ENCODE measurements at places on chromosomes 13 and 19.

DNA sequence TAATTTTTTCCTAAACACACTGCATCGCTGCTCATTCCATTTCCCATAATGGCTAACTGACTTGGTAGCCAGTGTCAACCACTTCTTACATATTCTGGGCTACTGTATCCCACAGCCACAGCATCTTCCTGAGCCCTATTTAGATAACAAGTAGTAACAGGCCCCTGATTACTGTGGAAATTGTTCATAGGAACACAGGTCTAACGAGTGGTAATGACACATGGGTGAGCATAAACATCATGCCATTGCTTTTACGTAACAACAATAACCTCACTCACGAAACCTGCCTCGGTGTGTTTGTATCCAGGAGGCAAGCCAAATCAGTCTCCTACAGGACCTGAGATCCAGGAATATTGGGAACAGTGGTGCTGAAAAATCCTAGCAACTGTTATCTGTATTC, 438.6 kb downstream of the KLF5 start:
- DNase-seq, result no peak

- DNase-seq, result no peak
Observed at GRCh38 chr13:51518827-51519226, 65.4 kb upstream of the WDFY2 start.

DNA sequence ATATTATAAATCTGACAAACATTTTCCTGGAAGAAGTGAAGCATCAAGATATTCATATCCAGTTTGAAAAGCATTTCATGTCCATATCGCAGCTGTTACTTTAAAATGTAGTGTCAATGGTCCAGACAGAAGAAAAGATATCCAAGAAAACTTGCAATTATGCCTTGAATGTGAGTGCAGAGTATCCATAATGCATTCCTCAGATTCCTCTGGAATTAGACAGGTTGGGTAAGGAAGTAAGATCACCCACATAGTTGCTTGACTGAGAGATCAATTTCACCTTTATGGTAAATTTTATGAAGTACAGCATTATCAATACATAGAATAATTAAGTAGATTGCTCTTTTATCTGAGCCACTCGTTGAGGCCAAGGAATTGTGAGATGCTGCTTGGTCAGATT, 327.0 kb upstream of the SLITRK5 start:
- no peak for DNase-seq

DNA sequence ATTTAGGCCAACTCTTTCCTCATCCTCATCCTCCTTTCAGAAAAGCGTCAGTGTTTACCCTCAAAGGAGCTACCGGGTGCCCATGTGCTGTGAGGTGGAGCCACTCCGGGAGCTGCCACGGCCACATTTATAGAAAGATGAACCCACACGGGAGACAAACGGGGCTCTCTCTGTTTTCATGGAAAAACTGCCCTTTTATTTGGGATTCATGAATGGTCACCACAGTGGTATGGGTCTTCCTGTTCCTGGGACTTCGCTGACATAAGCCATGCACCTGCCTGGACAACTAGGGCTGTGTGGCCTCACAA, 224.2 kb downstream of the ZIC5 start:
- DNase-seq, result no peak

DNA sequence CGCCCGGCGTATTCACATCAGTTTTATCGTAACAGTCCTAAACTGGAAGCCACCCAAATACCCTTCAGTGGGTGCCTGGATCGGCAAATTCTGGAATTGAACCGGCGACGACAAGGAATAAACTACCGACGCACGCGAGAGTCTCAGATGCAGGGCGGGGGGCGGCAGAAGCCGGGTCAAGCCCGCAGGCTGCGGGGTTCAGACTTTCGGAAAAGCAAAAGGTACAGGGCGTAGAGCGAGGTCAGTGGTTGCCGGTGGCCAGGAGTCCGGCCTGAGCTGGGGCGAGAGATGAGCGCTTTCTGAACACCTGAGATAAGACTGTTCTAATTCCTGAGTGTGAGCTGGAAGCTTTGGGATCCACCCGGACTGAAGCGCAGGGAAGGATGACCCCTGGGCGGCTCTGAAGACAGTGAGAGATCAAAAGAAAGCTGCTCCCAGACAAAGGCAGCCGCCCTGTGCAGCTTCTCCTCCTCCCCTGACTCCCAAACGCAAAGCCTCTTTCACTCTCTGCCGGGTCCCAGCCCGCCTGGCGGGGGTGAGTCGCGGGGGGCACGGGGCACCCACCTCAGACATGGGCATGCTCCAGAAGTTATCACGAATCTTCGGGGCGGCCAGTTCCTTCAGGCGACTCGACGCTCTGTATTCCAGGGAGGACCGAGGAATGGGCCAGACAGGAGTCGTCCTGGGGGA, 26.2 kb upstream of the MIER2 start:
- DNase-seq, result no peak

DNA sequence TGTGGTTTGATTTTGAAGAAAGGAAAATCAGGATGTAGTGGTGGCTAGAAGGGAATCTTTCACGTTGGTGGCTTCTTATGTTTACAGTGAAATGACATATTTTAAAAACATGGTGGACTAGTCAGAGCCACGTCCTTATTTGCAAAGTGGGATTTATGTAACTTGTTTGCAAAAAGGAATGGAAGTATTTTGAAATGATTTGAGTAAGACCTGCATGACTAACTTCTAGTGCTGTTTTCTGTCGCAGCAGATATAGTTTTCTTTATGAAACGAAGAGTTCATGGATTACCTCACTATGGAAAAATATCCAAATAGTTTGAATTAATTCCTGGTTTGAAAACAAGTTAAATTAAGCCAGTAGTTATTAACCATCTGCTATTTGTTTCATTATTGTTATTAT, 476.5 kb downstream of the MYO16 start:
- no peak for DNase-seq

- DNase-seq, result no peak
Observed at GRCh38 chr13:112132142-112132541, 65.2 kb downstream of the SOX1 start.

DNA sequence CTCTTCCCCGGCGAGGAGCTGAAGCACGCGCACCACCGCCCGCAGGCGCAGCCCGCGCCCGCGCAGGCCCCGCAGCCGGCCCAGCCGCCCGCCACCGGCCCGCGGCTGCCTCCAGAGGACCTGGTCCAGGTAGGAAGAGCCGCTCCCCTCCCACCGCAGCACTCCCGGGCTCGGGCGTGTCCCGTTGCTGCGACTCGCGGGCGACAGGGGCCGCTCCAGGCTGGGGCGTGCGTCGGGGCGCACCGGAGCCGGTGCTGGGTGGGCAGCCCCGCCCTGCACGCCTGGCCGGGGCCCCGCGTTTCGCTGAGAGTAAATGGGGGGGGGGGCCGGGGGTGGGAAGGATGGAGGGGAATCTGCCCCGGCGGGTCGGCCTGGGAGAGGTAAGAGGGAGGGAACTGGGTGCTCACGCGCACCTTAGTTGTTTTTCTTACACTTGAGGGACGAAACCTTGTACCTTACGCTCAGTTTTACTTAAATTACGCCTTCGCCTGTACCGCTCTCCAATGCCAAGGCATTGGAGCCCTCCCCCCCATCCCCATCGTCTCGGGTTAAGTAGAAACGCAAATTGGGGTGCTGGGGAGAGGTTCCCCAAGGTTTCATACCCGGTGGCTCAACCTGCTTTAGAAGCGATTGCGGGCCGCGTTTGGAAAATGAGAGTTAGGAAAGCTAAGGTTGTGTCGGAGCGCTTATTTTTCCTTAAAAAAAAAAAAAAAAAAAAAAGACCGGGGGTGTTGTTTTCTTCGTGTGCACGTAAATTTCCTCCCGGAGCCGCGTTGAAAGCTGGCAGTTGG, 850 bp downstream of the KLF5 start:
- peak; percentile 68 for DNase-seq

GRCh38 chr19:34713262-34713637, 20.8 kb upstream of the ZNF181 start:
- no peak for DNase-seq

DNA sequence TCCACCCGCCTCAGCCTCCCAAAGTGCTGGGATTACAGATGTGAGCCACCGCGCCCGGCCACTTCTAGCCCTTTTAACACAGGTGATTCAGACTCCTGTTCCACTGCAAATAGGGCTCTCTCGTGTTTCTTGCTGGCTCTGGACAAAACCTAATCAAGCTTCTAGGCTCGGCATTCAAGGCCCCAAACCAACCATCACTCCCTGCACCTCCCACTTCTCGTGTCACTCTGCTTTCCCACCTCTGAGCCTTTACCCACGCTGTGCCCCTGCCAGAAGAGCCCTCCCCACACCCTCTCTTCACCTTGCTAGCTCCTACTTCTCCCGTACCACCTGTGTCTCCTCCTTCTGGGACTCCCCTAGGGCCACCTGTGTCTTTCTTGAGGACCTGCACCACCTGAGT, 19.8 kb downstream of the KANK2 start:
- DNase-seq, result no peak

DNA sequence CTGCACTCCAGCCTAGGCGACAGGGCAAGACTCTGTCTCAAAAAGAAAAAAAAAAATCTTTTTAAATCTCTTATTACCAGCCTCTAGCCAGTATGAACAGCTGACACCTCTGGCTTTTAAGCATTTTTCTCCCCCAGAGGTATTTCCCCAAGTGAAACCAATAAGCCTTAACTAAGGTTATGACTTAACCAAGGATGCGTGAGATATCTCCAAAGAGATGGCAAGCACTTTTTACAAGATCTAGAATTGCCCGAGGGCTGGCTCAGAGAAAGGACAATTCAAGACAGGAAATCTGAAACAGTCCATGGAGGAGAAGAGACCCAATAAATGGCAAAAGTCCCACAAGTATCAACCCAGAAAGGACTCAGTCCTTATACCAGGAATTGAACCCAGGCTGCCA, 362.1 kb downstream of the FOXO1 start:
- DNase-seq, result no peak

GRCh38 chr13:19810996-19811881, 28.5 kb upstream of the PSPC1 start:
- DNase-seq, result no peak

GRCh38 chr19:41009700-41010235, 18.7 kb downstream of the CYP2B6 start:
- no peak for DNase-seq

Measured in mucosa of descending colon (tissue), 3 donors.